ENCODE measurements at places on chromosomes 6 and 20.

GRCh38 chr20:13221673-13222318 is 722 bp downstream of the ISM1 start:
- peak; percentile 72 for DNase-seq

- no peak for DNase-seq
Observed at GRCh38 chr6:129643968-129644367, 66.0 kb downstream of the ARHGAP18 start.

DNA sequence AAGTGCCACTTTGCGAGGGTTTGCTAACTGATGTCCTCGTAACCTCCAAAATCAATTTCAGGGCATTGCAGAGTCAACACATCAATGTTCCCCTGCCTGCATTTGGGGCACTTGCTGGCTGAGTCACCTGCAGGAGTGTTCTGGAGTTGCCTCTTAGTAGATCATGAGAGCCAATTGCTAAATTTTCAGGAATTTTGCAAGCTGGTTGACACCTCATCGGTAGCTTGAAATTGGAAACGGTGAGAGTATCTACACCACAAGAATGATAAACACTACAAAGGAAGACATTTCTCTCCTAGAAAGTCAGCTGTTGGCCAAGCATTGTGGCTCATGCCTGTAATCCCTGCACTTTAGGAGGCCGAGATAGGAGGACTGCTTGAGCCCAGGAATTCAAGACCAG is 10.8 kb upstream of the BFSP1 start:
- no peak for DNase-seq

DNA sequence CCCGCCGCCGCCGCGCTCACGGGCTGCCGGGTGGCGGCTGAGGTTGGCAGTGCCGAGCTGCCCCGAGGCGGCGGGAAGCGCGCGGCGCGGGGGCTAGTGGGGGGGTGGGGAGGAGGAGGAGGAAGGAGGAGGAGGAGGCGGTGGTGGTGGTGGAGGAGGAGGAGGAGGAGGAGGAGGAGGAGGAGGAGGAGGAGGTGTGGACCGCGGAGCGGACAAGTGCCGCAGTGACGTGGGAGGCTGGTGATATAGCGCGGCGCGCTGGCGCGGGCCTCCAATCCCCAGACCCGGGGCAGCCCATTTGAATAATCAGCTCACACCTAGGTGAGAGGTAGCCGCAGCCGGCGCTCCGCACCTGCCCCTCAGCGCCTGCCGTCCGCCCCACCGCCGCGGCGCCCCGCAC is at the start of gene FOXA2:
TSS of gene FOXA2 (minus strand) at position 51 of the 400 bp plus-strand sequence. CDS start 294 bp downstream, outside the sequence.
- no peak for DNase-seq

DNA sequence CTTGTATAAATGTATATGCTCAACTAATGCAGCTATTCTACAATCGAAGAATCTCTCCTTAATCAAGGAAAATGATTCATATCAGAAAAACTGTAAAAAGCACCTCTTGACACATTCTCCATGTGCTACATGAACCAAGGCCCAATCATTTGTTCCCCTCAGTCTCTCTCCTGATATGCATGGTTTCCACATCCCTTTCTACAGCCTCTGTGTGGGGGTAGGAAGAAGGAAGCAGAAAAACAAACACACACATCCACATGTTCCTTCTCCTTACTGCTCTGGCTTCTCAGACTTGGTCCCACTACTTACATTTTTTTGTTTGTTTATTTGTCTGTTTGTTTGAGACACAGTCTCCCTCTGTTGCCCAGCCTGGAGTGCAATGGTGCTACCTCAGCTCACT is 510.5 kb downstream of the PRKN start:
- DNase-seq: no peak

DNA sequence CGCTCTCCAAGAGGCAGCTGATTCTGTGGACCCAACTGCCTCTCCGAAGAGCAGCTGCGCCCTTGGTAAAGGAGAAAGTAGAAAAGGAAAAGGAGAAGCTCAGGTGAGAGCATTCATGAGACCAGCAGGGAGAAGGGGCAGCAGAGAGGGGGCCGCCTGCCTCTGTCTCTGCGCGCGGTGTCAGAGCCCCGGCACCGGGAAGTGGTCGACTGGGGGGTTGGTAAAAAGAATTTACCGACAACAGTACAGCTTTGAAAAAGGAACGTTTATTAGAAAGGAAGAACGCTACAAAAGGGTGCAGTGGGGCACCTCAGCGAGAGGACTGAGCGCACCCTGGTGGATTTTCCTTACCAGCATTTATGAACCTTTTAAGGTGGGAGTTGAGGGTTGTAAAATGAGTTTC is 61.9 kb downstream of the GPR6 start:
- DNase-seq: peak; percentile 35

GRCh38 chr6:155346957-155347356 is 32.7 kb upstream of the TFB1M start:
- no peak for DNase-seq

DNA sequence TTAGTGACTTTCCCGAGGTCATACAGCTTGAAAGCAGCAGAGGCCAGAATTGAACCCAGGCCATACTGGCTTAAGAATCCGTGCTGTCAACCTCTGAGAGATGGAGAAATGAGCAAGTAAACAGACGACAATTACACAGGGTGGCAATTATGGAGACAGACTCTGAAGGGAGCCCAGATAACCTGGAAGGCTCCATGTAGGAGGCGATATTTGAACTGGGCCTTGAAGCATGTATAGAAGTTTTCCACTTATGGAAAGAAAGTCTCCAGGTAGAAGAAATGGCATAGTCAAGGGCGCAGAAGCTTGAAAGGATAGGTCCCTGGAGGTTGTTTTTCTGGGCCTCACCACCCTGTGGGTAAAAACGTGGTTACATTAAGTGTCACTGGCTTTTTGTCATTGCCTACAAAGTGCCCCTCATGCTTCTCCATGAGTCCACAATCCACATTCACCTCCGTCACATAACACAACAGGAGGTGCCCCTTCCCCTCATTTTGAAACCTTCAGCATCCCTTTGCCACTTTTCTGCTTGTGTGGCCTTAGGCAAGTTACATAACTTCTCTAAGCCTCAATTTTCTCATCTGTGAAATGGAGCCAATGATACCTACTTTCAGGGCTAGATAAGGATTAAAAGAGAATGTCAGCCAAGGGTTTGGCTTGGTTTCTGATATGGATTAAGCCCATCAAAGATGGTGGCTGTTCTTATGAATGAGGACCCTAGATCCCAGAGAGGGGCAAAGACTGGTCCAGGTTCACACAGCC is 5.9 kb upstream of the BPI start:
- no peak for DNase-seq

DNA sequence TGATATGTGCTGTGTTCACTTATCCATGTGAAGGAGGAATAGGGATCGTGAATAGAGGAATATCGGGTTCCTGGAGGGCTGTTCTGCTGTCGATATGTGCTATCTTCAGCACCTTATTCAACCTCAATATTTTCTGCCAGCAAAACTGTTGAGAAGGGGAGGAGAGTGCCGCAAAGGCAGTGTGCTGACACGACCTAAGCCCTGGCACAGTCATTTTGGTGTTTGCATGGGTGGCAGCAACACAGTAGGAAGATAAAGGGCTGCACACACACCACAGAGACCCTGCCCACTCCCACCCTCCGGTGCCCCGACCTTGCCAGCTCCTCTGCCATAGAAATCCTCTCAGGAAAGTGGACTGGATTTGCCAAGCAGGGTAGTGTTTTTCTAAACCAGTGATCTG is 47.0 kb downstream of the ZDHHC14 start:
- DNase-seq: no peak

DNA sequence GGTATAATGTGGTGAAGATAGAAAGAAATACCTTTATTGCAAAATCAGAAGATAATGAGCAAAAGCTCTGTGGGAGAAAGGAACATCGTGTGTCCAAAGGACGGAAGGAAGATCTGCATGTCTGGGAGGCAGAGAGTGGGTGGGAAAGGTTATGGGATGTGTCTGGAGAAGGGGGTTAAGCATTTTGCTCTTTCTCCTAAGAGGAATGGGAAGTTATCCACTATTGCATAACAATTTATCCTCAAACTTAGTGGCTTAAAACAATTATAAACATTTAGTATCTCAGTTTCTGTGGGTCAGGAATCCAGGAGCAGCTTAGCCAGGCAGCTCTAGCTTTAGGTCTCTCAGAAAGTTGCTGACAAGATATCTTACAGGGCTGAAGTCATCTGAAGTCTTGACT is 229.1 kb upstream of the CITED2 start:
- DNase-seq: no peak

DNA sequence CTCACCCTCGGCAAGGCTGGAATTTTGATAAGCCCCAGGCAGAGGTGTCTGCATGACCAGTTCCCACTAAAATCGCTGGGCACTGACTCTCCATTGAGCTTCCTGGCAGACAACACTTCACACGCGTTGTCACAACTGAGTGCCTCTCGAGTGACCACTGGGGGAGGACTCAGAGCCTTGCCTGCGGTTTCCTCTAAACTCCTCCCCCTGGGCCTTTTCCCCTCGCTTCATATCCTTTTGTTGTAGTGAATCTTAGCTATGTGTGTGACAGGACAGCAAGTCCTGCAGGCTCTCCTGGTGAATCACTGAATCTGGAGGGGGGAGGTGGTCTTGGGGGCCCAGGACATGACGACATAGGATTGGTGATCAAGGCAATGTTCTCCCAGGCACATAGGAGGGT is 670.8 kb downstream of the PRKN start:
- DNase-seq: no peak

GRCh38 chr6:42352856-42353564 is 98.7 kb downstream of the TRERF1 start:
- no peak for DNase-seq

DNA sequence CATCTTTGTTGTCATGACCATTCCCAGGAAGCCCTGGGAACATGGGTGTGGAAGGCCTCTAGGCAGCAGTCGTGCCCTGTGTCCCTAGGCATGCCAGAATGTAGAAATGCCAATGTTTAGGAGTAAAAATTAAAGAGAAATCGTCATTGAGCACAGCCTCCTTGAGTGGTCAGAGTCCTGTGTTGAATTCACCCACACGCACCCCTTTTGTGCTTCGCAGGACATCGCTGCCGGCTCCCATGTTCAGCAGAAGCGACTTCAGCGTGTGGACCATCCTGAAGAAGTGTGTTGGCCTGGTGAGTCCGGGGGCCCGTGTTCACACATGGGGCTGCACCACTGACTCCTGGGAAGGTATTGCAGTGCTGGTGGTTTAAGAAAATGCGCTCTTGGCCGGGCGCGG is 25.1 kb downstream of the OSBPL2 start:
- no peak for DNase-seq

DNA sequence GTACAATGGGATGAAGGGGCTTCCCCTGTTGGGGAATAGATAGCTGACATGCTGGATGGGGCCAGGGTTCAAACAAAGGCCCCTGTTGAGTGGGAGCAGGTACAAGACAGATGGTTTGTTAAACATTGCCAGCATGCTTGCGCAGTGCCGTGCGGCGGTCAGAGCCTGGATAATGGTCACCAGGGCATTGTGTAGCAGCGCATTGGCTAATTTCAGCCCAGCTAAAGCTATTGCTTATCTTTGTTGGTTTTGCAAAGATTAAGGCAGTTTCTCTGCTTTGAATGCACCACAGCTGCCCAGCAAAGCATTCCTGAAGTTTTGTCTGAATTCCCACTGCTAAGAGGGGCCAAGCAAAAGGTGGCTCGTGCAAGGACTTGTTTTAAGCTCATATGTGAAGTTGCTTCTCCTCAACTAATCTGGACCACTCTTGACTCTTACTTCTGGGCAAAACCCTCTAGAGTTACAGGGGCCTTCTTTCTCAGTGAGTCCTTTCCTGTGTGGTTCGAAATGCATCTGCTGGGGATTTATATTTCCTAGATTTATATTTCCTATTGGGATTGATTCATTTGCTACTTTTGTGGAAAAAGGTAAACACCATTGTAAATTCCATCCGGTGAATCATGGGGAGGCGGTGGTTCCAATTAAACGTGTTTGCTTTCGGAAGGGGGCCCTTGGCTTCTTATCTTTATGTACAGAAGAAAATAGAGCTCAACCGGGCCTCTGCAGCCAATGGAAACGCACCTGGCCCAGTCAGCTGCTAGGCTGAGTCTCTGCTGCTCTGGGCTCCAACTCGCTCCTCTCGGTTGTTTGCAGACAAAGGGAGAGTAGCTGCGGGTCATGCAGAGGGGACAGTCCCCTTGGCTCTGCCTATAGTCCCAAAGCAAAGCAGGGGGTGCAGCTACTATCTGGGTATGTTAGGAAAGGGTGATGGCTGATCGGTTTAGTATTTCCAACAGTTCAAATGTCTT is 72.1 kb downstream of the FOXA2 start:
- DNase-seq: no peak

DNA sequence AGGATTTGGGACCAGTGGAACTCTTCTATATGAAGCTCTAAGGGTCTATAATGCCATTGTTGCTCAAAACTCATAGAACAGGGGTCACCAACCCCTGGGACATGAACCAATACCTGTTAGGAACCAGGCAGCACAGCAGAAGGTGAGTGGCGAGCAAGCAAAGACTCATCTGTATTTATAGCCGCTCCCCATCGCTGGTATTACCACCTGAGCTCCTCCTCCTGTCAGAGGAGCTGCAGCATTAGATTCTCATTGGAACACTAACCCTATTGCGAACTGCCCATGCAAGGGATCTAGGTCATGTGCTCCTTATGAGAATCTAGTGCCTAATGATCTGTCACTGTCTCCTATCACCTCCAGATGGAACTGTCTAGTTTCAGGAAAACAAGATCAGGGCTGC is 237.5 kb downstream of the C6orf118 start:
- no peak for DNase-seq

DNA sequence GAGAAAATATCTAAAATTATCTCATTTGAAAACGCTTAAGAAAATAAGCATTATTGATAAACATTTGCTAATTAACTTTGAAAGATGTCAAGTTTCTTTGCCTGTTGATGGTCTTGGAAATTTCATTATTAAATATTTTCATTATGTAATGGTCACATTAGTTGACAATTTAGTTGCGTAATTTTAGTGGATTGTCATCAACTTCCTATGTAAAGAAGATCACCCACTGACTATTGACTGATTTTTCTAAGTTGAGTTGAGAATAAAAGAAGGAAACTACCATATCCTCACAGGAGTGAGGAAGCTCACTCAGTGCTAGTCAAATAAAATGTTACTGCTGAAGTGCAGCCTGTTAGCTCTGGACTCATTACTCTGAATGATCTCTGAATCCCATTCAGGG is 79.9 kb upstream of the LY86 start:
- DNase-seq: no peak

DNA sequence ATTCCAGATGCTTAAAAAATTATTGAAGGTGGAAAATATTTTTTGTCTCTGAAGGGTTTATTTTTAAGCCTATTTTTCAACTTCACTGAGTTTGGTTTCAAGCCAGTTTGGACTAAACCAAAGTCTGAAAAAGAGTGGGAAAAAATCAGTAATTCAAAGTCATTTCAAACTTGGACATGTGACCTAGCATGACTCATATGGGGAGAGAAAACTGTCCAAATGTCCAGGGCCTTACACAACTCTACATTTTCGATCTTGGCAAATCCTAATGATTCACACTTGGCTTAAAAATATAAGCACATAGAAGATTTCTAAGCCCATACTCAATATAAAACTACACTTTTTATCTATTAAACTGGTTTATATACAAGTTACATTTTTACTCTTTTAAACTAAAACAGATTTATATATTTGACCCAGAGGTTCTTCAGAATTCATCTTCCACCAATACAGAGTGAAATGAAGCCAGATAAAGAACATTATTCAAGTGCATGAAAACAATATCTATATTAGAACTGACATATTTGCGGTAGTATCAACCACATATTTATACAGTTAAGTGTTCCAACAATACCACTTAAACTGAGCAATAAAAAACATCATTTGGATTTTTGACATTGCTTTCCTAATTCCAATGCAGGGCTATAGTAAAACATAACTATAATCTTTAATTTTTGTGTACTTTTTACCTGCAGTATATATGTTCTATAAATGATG is 110.3 kb upstream of the TCF21 start:
- no peak for DNase-seq

- no peak for DNase-seq
Observed at GRCh38 chr6:40524797-40525585, 62.2 kb downstream of the LRFN2 start.

GRCh38 chr20:45592574-45593189 is 13.6 kb upstream of the WFDC8 start:
- peak; percentile 26 for DNase-seq

All from CD4-positive, alpha-beta T cell treated with Interleukin-2 at 100 ng/mL for 4 hours (primary cell).